Adrenal gland (tissue), 19 donors: ENCODE measurements at places on chromosomes 3 and 15. TPM values are rescaled to one million over a fixed set of nuclear protein-coding genes. Genes with fewer than 3 reads are reported as not detected.

GRCh38 chr3:191889106-191889505, 428.1 kb downstream of the PYDC2 start:
- DNase-seq, result no peak
- no peak overlapping the region for H3K4me3 ChIP-seq
- H3K36me3 ChIP-seq, result no peaks in the 10 kb centered on the region
- H3K27me3 ChIP-seq, result no peaks in the 10 kb centered on the region

- H3K4me1 ChIP-seq, result peaks cover 12% of the 10 kb centered on the region
- no peak for DNase-seq
- H3K36me3 ChIP-seq, result no peaks in the 10 kb centered on the region
- H3K27ac ChIP-seq, result no peak overlapping the region
- H3K27me3 ChIP-seq, result no peaks in the 10 kb centered on the region
Observed at GRCh38 chr3:32412887-32413286, 21.2 kb downstream of the CMTM7 start.

DNA sequence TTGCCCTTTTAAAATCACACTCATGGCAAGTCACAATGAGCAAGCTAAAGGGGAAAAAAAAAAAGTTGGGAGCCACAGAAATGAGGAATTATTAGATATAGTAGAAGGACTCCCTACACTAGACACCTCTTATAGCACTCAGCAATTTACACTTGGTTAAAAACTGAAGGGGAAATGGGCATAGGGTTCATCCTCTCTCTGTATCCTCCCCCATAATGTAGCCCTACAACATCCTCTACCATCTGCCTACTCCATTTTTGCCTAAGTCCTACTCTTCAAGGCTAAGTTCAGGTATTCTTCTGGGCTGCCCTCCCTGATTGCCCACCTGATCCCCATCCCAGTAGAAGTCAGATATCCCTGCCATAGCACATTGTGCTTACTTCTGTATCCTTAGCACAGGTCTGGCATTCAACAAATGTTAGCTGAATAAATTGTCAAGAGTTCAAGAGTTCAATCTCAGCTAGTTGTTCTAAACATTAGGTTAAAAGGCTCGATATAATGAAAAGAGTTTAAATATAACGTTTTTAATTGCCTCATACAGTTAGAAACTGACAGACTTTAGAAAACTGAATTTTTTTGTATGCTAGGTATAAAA, 14.5 kb downstream of the SETD2 start:
- H3K4me1 ChIP-seq, result peaks cover 15% of the 10 kb centered on the region
- DNase-seq, result no peak
- H3K4me3 ChIP-seq, result no peak overlapping the region
- H3K27ac ChIP-seq, result no peak overlapping the region

- DNase-seq, result no peak
- H3K27ac ChIP-seq, result no peak overlapping the region
- no peak overlapping the region for H3K4me3 ChIP-seq
Observed at GRCh38 chr3:10768708-10769394, 47.2 kb upstream of the SLC6A11 start.

- no peak overlapping the region for H3K4me3 ChIP-seq
- H3K36me3 ChIP-seq, result no peaks in the 10 kb centered on the region
- H3K27ac ChIP-seq, result no peak overlapping the region
- no peaks in the 10 kb centered on the region for H3K27me3 ChIP-seq
- no peak for DNase-seq
Observed at GRCh38 chr3:64493149-64493548, 194.7 kb downstream of the ADAMTS9 start.

DNA sequence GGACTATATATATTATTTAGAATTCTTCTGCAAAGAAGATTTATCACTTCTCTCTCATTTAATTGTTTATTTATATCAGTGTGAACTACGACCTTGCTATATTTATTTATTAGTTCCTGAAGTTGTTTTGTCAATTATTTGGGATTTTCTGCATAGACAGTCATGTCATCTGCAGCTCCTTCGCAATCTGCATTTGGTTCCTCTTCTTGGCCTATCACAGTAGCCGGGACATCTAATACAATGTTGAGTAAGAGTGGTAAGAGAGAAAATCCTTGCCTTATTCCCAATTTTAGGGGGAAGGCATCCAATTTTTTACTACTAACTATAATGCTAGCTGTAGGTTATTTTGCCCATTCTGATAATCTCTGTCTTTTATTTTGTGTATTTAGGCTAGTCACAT, 39.4 kb downstream of the FOXL2 start:
- H3K27ac ChIP-seq, result no peak overlapping the region
- DNase-seq, result no peak
- no peaks in the 10 kb centered on the region for H3K4me1 ChIP-seq
- no peaks in the 10 kb centered on the region for H3K27me3 ChIP-seq
- no peaks in the 10 kb centered on the region for H3K36me3 ChIP-seq

DNA sequence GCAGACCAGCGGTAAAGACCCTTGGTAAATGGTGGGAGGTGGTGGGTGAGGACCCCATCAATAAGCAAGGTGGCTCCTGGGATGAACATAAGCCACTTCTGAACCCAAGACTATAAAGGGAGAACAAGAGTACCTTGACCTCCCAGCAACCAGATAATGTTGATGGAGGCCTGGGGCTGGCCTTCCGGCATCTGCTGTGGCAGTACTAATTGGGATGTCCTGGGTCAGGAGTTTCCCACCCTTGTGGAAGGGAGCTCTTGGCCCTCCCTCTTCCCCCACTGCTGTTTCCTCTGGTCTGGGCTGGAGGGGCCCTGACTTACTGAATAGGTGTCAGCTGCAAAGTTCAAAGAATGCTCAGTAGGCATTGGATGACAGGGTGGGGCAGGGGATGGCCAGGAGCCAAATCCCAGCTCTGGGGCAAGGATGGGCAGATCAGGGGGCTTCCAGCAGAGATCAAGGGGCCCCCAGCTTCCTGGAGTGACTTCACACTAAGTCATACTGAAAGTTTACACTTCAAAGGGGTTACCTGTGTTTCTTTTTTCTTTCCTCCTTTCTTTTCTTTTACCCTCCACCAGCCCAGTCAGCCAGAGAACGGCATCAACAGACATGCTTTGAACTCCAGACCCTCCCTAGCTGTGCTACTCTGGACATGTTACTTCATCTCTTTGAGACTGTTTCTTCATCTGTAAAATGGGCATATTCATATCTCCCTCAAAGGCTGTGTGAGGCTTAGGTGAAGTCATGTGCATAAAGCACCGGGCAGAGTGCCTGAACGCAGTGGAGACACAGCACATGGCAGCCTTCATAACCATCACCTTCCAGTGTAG, 1.5 kb downstream of the RBP1 start:
- peak overlapping the region; percentile 93 for H3K27ac ChIP-seq
- no peaks in the 10 kb centered on the region for H3K36me3 ChIP-seq
- H3K4me3 ChIP-seq, result no peak overlapping the region
- H3K27me3 ChIP-seq, result no peaks in the 10 kb centered on the region
- H3K4me1 ChIP-seq, result peaks cover 58% of the 10 kb centered on the region

GRCh38 chr3:138434875-138435772, 708 bp downstream of the ESYT3 start:
- H3K36me3 ChIP-seq, result no peaks in the 10 kb centered on the region
- H3K4me1 ChIP-seq, result peaks cover 15% of the 10 kb centered on the region
- H3K4me3 ChIP-seq, result no peak overlapping the region
- no peak for DNase-seq
- H3K27me3 ChIP-seq, result peaks cover 28% of the 10 kb centered on the region
- H3K27ac ChIP-seq, result no peak overlapping the region

DNA sequence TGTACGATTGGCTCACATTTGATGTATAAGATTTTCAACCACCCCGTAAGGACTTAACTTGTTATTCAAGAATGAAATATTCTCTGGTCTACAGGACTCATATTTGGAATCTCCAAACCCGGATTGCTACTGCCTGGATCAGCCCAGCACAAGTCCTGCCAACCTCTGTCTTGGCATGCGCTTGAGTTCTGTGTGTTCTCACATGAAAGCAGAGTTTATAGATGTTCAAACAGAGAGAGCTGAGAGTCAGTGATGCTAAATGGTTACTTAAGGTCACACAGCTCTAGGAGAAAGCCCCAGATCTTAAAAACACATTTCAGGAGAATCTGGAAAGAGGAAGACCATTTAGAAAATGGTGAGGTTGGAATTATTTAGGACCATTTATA, 268.0 kb upstream of the TBL1XR1 start:
- no peak overlapping the region for H3K27ac ChIP-seq
- H3K4me3 ChIP-seq, result no peak overlapping the region
- DNase-seq, result no peak
- H3K27me3 ChIP-seq, result no peaks in the 10 kb centered on the region
- H3K4me1 ChIP-seq, result peaks cover 16% of the 10 kb centered on the region
- H3K36me3 ChIP-seq, result no peaks in the 10 kb centered on the region

DNA sequence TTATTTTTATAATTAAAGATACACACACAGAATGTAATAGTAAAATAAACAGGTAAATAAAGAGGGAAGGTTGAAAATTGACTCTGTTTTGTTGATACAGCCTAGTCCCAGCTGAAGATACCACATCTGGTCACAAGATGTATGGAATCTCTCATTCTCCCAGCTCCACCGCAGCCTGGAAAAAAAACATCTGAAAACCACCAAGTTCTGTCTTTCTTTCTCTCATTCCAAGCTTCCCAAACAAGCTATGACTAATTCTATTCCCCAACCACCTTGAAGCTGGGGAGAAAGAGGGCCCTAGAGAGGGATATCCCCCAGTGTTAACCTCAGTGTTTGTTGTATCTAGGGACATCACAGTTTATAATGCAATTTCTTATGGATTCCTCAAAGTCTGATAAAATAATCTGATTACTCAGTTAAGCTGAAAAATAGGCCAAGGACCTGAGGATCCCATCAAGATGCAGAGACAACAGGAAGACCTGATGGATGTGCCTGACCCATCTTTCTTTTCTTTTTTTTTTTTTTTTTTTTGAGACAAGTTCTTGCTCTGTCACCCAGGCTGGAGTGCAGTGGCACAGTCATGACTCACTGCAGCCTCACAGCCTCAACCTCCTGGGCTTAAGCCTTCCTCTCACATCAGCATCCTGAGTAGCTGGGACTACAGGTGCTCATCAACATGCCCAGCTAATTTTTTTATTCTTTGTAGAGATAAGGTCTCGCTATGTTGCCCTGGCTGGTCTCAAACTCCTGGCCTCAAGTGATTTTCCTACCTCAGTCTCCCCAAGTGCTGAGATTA, 38.1 kb downstream of the SRGAP3 start:
- H3K4me1 ChIP-seq, result no peaks in the 10 kb centered on the region
- no peaks in the 10 kb centered on the region for H3K36me3 ChIP-seq
- peak; percentile 39 for DNase-seq
- no peak overlapping the region for H3K4me3 ChIP-seq
- no peaks in the 10 kb centered on the region for H3K27me3 ChIP-seq

DNA sequence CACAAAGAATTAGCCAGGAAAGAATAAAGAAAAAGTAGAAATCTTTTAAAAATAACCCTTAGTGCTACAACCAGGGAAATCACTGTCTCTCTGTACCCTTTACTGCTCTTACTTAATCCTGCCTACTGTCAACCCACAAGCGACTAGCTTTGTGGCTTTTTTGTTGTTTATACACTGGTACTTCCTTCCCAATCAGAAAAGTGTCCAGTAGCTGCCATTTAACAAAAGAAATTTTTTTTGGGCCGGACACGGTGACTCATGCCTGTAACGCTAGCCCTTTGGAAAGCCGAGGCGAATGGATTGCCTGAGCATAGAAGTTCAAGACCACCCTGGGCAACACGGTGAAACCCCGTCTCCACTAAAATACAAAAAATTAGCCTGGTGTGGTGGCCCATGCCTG, 13.8 kb upstream of the FAM219B start:
- no peak for DNase-seq
- no peak overlapping the region for H3K27ac ChIP-seq
- H3K36me3 ChIP-seq, result peaks cover 96% of the 10 kb centered on the region
- H3K4me1 ChIP-seq, result no peaks in the 10 kb centered on the region
- H3K4me3 ChIP-seq, result no peak overlapping the region
- no peaks in the 10 kb centered on the region for H3K27me3 ChIP-seq

DNA sequence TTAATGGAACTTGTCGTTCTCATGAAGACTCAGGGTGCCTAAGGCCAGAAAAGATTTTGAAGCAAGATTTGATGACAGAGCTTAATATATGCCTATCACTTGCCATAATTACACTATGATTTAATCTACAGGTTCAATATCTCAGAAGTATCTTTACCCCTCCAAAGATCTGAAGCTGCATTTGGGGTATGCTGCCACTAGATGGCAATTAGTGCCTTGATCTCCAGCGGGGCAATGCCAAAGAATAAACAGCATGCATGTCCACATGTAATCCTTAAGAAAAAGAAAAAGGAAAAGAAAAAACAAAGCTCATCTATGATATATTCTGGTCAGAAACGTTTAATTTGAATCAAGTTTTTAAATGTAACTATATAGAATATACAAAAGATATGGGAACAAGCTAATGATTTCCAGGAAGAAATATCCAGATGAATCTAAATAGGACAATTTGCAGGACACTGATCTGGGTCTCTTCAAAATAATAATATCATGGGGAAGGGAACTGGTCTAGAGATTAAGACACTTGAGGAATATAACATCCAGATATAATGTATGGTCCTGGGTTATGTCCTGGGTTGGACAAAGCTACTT, 55.0 kb upstream of the SOX14 start:
- H3K4me1 ChIP-seq, result no peaks in the 10 kb centered on the region
- no peak for DNase-seq
- no peak overlapping the region for H3K27ac ChIP-seq
- H3K27me3 ChIP-seq, result no peaks in the 10 kb centered on the region

DNA sequence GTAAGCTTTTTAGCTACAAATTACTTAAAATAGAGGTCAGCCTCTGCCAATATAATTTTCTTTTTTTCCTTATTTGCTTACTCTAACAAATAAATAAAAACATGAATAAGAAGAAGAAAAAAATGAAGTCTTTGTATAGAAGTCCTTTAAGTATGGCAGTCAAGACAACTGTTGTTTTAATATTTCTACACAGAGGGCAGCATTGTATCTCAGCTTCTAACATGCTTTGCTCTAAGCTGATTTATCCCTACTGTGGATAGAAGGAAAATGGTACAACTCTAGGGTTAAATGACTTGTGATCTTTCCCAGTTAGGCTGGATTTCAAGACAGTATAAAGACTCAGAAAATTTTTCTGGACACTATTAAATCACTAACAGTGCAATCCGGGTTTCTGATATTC, 104.3 kb upstream of the MEIS2 start:
- H3K36me3 ChIP-seq, result no peaks in the 10 kb centered on the region
- no peaks in the 10 kb centered on the region for H3K27me3 ChIP-seq
- H3K4me1 ChIP-seq, result no peaks in the 10 kb centered on the region
- no peak overlapping the region for H3K27ac ChIP-seq
- no peak for DNase-seq
- no peak overlapping the region for H3K4me3 ChIP-seq

FAIM gene
- total RNA-seq, result 5.5 TPM

PLSCR5 gene
- not detected for total RNA-seq

LHFPL4 gene
- not detected for total RNA-seq

NPAP1 gene
- not detected for total RNA-seq

VIPR1 gene
- total RNA-seq, result 2.5 TPM

MITF gene
- 7.5 TPM for total RNA-seq
